ENCODE measurements at places on chromosomes 5 and 9.

DNA sequence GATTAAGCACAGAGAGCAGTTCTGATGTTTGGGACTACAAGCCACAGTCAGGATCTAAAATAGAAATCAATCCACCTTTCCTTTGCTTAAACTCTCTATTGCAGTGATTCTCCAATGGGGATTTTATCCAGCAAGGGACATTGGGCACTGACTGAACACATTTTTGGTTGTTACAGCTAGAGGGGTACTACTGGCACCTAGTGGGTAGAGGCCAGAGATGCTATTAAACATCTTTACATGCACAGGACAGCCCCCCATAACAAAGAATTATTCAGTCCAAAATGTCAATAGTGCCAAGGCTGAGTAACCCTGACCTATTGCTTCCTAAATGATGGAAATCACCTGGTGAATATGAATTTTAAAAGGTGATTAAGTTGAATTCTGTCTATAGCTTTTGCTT, 12.0 kb downstream of the ZNF622 start:
- no peak for DNase-seq

DNA sequence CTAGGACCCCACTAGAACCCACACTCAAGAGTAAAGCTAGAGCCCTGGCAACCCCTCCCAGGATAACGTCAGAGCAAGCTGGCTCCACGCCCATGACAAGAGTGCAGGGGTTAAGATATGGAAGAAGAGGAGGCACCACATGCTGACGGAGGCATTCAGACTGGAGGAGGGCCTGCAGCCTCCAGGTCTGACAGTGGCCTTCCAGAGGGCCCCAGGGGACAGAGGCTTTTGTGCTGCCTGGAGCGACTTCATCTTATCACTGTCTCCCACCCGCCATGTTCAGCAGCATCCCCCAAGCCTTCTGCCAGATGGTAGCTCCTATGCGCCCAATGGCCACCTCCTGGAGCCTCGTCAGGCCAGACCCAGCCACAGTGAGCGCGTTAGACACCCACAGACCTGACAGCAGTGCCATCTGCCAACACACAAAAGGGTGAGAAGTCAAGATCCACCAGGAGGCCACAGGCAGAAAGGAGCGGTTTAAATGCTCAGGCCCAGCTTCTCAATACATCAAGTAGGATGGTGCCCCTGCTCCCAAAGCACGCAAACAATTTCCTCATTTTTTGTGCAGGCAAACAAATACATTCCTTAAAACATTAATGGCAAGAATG, 65.8 kb downstream of the C5orf15 start:
- DNase-seq: no peak

- DNase-seq: no peak
Measured at GRCh38 chr5:72301557-72301956, 18.5 kb downstream of the MRPS27 start.

DNA sequence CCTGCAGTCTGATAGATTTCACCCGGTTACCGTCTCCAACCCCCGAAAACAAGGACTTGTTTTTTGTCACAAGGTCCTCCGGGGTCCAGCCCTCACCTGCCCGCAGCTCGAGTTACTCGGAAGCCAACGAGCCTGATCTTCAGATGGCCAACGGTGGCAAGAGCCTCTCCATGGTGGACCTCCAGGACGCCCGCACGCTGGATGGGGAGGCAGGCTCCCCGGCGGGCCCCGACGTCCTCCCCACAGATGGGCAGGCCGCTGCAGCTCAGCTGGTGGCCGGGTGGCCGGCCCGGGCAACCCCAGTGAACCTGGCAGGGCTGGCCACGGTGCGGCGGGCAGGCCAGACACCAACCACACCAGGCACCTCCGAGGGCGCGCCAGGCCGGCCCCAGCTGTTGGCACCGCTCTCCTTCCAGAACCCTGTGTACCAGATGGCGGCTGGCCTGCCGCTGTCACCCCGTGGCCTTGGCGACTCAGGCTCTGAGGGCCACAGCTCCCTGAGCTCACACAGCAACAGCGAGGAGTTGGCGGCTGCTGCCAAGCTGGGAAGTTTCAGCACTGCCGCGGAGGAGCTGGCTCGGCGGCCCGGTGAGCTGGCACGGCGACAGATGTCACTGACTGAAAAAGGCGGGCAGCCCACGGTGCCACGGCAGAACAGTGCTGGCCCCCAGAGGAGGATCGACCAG, 121.3 kb downstream of the DAB2IP start:
- no peak for DNase-seq

GRCh38 chr5:134374232-134374631, 2.9 kb downstream of the UBE2B start:
- DNase-seq: no peak

- no peak for DNase-seq
Measured at GRCh38 chr5:174359071-174359470, 313.6 kb downstream of the NSG2 start.

- DNase-seq: no peak
Measured at GRCh38 chr5:16551628-16552027, 65.2 kb downstream of the RETREG1 start.

DNA sequence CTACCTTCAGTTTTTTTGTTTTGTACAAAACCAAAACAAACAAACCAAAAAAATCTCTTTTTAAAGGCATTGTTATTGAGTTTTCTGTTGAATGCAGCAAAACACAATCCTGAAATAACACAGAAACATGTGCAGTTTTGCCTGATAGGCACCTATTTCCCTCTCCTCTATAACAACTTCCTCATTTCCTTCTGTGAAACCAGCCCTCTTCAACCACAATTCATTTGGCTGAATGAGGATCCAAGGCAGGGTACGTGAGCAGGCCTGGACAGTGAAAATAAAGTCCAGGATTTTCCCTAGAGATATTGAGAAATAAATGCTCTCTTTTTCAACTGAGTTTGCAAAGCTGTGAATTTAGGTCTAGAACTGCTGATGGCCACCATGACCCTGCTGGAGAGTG, 134.8 kb upstream of the LARP1 start:
- no peak for DNase-seq

- no peak for DNase-seq
Measured at GRCh38 chr9:133700819-133701320, 37.3 kb downstream of the SARDH start.

DNA sequence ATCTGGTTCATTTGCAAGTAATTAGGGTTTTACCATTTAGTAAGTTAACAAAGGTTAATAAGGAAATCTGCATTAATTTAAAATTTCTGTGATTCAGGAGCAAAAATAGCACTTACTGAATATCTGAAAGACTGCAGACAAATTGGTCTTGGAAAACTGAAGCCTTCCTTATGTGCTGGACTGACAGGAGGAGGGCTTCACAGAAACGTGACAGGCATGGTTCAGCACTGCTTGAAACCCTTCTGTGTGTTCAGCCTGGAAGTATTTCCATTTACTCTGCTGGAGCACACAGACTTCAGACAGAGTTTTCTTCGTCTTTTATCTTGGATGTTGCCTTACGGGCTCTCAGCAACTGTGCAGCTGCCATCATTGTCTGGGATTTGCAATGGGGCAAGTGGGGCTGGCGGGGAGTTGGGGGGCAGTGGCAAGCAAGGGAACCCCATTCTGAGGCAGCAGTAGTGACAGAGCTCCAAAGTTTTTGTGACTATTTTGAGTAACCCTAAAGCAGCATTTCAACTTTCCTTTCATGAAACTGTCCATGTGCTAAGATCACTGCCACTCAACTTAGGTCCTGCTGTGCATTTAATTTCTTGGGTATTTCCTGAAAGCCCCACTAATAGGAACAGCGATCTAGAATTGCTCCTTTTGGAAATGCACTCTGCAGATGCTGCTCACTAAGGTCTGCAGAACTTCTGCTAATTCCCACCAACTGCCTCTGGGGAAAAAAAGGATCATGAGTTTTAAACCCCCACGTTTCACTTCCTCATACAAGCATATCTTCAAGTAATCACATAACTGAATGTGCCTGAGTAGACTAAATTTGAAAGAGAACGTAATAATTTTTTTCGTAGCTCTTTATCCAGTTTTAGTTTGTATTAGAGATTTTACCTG, 56.6 kb downstream of the KCNN2 start:
- DNase-seq: no peak

DNA sequence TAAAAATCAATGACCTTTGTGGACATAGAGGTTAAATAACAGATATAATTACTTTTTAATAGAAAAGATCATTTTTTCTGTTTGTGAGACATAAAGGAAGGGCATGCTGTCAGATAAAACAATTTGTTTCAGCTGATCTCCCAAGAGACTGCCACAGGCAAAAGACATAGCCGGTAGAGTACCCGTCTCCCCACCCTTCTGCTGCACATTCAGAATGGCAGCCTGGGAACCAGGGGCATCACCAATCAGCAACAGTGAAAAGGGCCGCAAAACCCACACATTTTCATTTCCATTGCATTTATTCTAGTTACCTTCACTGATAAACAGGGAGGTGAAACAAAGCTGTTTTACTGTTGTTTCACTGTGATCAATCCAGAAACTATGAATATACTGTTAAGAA, 357.7 kb downstream of the ARRDC3 start:
- no peak for DNase-seq

- no peak for DNase-seq
Measured at GRCh38 chr5:124678468-124678867, 68.0 kb downstream of the ZNF608 start.

DNA sequence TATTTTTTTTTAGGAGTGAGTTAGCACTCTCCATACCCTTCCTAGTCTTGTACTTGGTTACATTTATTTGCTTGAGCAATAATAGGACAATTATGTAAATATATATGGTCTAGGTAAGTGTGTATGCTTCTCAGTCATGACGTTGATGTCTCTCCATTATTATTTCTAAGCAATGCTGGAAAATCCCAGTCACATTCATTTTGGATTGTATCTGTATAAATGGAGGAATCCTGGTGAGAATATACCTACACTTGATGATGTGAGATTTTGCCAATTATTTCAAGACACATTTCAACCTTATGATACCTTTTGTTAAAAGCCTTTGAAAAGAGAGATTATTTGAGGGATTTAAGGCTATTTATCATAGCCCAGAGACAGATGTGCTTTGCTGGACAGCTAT, 2244.5 kb upstream of the WWC1 start:
- DNase-seq: no peak

DNA sequence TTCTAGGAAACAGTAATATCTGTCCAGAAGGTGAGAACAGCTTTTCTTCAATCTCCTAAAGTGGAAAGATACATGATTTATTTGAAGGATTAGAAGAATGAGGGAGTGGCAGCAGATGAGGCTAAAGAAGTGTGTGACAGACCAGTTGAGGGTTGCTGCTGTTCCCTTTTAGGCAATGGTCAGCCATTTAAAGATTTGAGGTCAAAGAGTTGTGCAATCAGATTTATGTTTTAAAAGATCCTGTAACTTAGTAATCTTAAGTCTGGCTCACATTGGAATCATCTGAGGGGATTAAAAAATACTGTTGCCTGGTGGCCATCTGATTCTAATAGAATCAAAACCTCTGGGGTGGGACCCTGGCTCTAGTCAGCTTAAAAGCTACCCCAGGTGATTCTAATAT, 4.3 kb upstream of the SGCD start:
- DNase-seq: no peak

DNA sequence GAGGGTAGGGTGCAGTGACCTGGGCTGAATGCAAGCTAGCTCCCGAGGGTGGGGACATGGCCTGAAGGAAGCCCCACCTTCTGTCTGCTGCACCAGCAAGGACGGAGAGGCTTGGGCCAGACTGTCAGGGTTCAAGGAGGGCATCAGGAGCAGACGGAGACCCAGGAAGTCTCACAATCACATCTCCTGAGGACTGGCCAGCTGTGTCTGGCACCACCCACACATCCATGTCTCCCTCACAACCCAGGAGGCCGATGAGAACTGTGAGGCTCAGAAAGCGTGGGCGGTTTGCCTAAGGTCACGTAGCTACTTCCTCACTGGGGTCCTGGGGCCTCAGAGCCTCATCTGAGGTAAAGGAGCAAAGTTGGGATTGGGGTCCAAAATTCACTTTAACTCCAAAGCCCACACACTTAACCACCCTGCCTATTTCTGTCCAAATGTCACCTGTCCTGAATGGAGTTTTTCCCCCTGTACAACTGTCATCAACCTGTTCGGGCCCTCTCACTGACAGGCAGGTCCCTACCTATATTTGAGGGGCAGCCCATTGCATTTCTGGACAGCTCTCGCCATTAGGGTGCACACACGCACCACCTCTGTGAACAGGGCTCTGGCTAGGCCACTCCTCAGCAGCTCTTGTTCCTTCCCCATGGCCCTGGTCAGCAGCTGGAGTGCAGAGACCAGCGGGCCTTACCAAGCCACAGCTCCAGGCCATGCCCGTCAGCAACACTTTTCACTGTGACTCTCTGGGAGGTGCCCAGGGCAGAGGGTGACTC, 3.4 kb downstream of the IL13 start:
- DNase-seq: no peak

DNA sequence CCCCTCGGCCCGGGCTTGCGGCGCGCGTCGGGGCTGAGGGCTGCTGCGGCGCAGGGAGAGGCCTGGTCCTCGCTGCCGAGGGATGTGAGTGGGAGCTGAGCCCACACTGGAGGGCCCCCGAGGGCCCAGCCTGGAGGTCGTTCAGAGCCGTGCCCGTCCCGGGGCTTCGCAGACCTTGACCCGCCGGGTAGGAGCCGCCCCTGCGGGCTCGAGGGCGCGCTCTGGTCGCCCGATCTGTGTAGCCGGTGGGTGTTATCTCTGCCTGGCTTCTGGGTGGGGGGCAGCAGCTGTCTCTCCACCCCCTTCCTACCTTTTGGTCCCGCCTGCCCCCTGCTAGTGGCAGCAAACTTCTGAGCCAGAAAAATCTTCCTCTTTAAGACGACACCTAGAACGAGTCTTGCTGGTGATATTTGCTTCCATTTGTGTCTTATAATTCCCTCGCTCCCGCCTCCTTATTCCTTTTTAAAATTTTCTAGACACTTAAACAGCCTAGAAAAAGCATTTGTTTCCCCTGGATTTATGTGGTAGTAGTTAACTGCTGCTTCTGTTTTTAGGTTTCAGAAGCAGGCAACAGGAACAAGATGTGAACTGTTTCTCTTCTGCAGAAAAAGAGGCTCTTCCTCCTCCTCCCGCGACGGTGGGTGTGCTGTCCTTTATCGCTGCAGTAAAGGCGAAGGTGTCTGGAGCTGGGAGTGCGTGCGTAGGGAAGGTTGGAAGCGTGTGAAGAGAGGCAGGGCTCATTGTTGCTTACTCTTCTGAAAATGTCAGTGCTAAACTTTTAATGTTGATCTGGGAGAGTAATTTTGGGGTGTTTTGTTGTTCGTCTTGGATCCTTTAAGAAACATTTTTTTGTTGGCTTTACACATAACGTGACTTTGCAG, 554 bp downstream of the JAK2 start:
- no peak for DNase-seq
